ENCODE measurements at places on chromosomes 5 and 9.

GRCh38 chr9:101268426-101268825 lies 116.4 kb downstream of the BAAT start:
- no peak for DNase-seq

- no peak for DNase-seq
These were observed 475.2 kb downstream of the CDK5RAP2 start for GRCh38 chr9:120104771-120105170.

GRCh38 chr9:4228606-4229005 lies 71.3 kb downstream of the GLIS3 start:
- DNase-seq, result no peak

DNA sequence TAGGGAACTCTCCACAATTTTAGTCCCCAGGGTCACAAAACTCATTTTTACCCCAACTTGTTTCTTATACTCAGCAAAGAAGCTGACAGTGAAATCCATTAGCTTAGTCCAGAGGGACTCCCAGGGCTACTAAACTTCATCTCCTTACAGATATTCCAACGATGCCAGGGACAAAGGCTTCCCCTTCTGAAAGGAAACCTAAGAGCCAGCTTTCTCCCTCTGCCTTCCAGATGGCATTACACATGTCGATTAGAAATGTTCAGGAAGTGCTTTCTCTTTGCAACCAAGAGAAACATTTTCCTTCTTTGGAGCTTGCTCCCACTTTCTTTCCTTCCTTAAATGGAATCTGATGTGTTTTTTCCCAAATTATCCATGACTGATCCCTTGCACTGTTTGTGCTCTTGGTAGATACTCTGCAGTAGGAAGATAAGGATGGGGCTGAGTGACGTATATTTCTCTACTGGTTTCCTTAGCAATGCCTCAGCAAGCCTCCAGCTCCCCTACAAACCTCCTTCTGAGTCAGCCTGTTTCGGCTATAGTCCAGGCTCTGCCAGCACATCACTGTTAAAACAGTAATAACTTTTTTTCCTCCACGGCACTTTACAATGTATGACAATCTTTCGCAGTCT lies 43.0 kb upstream of the HTR4 start:
- no peak for DNase-seq

- no peak for DNase-seq
These were observed 41.6 kb upstream of the SARDH start for GRCh38 chr9:133779516-133780403.

DNA sequence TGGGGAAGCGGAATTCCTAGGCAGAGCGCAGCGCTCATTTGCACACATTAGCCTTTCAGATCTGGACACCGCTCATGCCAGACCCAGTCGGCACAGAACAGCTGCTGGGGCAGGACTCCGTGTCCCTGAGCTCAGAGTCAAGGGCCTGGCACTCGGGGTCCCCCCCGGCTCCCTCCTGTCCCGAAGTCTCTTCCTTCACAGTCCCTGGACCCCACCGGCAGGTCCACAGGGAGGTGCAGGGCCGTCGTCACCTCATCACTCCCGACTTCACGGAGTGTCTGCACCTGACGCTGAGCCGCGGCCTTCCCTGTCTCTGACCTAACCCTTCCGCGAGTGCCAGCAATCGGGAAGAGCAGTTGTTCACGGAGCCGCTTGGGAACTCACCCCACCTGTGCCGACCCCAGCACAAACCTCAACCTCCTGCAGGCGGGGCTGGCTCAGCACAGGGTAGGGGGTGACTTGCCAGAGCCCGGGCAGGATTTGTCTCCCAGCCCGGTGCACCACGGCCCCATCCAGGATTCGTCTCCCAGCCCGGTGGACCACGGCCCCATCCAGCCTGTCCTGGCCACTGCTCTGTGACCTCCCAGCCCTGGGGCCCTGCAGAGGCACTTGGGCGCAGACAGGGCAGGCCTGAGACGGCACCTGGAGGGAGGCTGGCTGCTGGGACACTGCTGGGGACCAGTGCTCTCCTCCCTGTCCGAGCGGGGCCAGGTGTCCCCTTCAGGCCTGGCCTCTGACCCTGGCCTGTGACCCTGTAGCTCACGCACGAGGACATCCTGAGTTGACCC lies 9.9 kb upstream of the SLC9A3 start:
- no peak for DNase-seq

GRCh38 chr5:116522356-116523136 lies 52.1 kb downstream of the SEMA6A start:
- no peak for DNase-seq

GRCh38 chr9:111356481-111357244 lies 26.6 kb upstream of the OR2K2 start:
- no peak for DNase-seq

DNA sequence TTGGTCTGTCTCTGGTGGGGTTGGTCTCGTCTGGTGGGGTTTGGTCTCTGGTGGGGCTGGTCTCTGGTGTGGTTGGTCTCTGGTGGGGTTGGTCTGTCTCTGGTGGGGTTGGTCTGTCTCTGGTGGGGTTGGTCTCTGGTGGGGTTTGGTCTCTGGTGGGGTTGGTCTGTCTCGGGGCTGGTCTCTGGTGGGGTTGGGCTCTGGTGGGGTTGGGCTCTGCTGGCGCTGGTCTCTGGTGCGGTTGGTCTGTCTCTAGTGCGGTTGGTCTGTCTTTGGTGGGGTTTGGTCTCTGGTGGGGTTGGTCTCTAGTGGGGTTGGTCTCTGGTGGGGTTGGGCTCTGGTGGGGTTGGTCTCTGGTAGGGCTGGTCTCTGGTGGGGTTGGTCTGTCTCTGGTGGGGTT lies 16.3 kb upstream of the CD74 start:
- no peak for DNase-seq

Measured in stimulated activated CD4-positive, alpha-beta T cell treated with anti-CD3 and anti-CD28 coated beads, Interleukin-1b, Interleukin-23, amount 100 ng/mL, for 24 hours (primary cell).